ENCODE measurements at places on chromosomes 12 and 14.

DNA sequence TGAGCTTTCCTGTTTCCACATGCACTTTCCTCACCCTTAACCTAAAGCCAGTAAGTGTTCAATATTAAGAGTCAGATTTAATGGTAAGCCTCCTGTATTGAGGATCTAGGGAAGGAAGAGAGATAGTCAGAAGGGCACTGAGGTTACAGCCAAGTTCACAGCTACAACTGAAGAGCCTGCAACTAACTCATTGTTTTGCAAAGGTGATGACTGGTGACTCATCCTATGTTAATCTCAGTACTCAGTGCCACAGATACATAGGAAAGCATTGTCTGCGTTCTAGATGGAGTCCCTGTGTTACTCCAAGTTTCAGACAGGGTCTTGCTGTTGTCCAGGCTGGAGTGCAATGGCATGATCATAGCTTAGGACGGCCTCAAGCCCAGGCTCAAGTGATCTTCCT lies 157.0 kb upstream of the RBM19 start:
- DNase-seq, result no peak

- DNase-seq, result no peak
Measured at GRCh38 chr12:85182699-85183098, 97.3 kb upstream of the ALX1 start.

DNA sequence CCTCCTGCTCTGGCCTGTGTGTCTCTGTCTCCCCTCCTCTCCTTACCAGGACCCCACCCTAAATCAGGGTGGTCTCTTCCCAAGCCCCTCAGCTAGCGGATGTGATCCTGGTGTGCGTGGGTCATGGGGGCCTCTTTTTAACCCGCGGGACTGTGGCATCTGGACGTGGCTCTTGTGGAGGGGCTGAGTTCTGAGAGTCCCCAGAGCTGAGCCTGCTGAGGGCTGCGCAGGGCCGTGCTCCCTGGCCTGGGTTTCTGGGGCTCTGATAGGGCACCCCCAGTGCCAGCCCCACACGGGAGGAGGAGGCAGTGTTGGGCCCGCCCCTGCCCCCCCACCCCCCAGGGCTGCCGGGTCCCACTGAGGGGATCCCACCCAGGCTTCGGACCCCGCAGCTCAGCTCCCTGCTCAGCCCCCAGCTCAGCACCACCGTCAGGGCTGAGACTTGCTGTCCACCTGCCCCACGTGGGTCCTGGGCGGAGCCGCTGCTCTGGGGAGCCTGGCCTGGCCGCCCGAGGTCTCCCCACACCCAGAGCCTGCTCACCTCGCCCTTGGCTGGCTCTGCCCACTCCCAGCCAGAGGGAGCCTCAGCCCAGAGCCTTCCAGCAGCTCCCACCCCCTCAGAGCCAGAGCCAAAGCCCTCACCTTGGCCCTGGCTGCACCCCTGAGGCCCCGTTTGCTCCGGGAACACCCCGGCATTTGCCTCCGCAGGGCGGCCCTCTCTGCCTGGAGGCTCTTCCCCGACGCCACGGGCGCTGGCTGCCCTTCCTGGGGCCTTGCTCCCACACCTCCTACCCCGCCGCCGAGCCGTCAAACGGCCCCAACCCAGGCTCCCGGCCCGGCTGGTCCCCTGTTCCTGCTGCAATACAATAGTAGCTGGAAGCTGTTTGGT lies 31.5 kb downstream of the NOC4L start:
- DNase-seq, result no peak

- no peak for DNase-seq
Measured at GRCh38 chr14:56886471-56887062, 76.3 kb upstream of the OTX2 start.

- no peak for DNase-seq
Measured at GRCh38 chr12:57628280-57629191, 4.5 kb downstream of the B4GALNT1 start.

DNA sequence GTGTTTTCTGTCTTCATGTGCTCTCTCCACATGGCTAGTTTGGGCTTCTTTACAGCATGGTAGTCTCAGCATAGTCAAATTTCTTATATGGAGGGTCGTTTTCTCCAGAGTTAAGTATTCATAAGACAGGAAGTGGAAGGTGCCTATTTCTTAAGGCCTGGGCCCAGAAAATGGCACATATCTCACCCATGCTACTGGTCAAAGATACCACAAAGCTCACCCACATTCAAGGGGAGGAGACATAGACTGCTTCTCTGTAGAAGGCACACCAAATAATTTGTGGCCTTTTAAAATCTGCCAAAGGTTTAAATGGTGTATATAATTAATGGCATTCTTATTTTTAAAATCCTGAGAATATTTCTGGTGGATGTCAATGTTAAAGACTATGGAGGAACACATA lies 44.8 kb downstream of the CCDC91 start:
- no peak for DNase-seq

DNA sequence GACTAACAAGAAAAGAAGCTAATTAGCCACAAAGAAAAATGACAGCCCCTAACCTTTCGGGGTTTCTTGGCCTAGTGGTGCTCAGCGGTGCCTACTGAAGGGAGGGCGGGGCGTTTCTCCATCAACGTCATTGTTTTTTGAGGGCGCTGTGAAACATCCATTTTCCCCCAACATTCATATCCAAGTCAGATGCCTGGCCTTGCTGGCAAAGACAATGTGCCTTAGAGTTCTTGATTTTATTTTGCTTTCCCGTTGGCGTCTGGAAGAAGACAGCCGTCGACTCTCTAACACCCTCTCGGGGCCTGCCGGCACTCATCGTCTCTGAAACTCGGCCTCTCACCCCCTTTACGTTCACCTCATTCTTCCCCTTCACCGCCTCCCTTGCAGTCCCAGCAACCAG lies 154.5 kb downstream of the PHETA1 start:
- DNase-seq, result no peak

DNA sequence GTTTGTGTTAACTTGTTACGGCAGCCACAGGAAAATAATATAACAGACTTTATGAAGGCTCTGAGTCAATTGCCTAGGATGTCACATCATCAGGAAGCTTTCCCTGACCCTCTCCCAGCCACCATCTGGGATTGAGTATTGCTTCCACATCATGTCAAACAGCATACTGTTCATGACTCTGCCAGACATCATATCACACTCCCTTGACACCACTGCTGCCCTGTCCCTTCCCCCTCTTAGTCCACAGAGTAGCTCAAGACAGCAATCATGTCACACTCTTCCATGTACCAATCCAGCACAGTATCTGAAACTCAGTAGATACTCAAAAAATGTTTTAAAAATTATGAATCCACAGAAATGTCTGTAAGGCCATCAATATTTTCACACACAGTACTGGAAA lies 168.0 kb downstream of the PIK3C2G start:
- no peak for DNase-seq

- DNase-seq, result no peak
Measured at GRCh38 chr12:111270774-111271173, 98.1 kb downstream of the PHETA1 start.

- DNase-seq, result no peak
Measured at GRCh38 chr12:26361964-26362363, 166.6 kb downstream of the SSPN start.
